ENCODE measurements at places on chromosomes 4 and X.
A peak's percentile ranks its signal among the peaks of the same experiment; 100 is the strongest.

- DNase-seq = no peak
Observed at GRCh38 chrX:148422526-148422925, 77.9 kb upstream of the AFF2 start.

DNA sequence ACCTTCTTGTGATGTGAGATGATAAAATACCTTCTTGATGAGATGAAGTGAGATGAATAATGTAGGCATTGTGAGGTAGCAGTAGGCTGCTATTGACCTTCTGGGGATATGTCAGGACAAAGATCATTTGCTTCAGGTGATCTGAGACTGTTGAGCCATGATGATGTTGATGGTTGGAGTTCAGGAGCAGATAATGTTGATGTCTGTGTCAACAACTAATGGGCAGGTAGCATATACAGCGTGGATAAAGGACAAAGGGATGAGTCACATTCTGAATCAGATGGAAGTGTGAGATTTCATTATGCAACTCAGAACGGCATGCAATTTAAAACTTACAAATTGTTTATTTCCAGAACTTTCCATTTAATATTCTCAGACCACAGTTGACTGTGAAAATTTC lies 57.3 kb downstream of the RAP1GDS1 start:
- DNase-seq = no peak

DNA sequence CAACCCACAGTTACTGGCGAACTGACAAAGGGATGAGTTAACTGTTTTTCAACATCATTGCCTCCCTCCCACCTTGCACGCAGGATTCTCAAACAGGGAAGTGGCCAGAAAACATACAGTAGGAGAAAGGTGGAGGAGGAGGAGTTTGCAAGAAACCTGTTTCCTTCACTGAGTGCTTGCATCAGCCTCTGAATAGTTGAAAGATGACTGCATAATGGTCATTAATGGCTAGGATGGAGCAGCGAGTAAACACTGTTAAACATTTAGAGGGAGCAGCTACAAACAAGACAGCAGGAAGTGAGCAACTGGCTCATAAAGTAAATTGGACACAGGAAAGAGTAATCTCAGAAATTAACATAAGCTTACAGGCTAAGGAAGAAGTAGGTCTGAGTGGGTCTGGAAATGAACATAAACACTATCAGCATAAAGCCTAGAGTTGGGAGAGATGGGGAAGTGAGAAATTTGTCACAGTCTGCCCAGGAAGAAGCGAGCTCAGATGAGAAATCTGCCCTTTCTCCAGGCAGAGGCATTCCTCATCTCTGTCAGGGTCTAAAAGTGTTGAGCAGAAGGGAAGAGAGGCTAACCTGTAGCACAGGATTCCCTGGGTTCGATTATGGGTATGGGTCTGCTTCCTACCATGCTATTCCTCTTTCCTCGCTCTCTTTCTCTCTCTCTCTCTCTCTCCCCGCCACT lies 38.6 kb downstream of the TRPC5OS start:
- no peak for DNase-seq

DNA sequence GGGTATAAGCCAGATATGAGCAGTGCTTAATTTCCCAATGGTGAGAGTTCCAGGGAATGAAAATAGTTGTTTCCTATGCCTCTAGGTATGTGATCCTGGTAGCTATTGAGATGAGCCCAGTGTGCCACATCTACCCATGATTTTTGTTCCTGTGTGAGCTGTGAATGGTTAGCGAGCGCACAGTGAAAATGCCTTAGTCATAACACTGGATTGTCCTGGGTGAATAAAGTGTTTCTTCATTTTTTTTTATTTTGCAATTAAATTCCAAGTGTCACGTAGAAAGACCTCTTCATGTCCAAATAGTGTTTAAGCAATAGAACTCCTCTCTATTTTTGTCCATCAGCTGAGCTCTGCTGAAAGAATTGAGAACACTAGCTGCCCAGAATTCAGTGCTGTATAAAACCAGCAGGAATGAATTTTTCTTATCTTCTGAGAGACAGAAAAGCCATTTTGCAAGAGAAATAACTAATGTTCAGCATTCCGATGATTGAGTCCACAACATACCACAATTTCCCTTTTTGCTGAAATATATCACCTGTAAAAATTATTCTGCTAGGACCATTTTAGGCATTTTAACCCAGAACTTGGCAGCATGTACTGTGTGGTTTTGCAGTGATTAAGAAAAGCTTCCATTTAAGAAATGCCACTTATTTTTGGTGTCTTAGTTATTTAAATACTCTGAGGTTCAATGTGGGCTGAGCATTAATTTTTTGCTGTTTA lies 5.6 kb downstream of the MAOA start:
- DNase-seq = no peak

DNA sequence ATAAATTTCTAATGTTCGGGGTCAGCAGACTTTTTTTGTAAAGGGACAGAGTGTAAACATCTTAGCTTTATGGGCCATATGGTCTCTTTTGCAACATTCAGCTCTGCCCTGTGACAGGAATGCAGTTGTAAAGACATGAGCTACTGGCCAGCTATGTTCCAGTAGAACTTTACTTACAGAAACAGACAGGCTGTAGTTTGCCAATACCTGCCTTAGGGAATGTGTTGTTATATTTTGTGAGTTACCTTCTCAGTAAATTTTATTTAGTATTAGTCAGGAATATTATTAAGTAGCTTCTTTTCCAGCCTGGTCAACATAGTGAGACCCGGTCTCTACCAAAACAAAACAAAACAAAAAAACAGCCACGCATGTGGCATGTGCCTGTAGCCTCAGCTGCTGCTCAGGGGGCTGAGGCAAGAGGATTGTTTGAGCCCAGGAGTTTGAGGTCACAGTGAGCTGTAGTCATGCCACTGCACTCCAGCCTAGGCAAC lies 48.7 kb downstream of the HTT start:
- DNase-seq = no peak

DNA sequence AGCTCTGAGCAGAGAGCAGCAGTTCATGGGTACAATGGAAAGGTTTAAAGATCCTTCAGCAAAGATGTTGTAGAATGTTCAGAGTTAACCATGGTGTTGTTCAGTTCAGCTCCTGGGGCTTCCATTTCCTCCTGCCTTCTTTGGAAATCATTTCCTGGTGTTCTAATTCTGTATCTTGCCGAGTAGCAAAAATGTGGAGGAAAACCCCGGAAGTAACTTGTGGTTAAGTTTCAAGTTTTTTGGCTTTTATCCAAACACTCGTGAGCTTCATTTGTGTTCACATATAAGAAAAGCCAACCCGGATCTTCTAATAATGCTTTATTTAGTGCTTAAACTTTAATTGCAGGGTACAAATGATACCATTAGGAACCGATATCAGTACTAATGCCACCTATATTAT lies 33.6 kb upstream of the ARX start:
- no peak for DNase-seq

DNA sequence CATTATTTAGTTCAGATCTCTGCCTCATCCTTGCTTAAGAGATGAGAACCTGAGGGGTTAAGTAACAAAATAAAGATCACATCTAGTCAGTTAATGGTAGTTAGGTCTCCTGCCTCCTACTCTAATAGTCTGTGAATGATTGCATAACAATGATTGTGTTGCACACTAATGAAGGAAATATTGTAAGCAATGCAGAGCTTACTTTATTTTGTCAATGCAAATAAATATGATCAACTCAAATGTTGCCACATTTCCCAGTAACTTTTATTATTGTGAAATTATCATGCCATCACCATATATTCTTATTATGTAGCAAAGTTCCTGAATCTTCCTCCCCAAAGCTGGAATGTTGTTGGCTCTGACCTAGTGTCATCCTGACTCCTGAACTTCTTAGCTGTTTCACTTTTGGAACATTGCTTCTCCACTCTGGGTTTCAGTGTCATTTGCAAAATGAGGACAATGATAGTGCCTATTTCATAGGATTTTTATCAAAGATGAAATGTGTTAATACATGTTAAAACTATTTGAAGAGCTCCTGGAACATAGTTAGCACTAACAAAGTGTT lies 17.0 kb upstream of the GABRA4 start:
- no peak for DNase-seq

DNA sequence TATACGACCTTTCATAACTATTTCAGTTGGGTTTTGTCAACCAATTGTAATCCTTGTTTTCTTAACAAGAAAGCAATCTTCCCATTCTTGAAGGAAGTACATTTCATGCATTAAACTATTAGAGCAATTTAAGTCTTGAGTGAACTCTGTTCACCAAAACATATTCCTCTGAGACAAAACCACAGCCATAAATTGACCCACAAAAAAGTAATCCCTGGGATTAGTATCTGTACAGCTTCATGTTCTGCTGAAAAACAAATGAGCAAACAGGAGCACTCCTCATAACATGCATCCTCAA lies 207.0 kb upstream of the PDE5A start:
- no peak for DNase-seq

- no peak for DNase-seq
Observed at GRCh38 chr4:107853444-107854355, 29.0 kb downstream of the SGMS2 start.

GRCh38 chr4:138107023-138107422 lies 135.1 kb downstream of the SLC7A11 start:
- DNase-seq = no peak

DNA sequence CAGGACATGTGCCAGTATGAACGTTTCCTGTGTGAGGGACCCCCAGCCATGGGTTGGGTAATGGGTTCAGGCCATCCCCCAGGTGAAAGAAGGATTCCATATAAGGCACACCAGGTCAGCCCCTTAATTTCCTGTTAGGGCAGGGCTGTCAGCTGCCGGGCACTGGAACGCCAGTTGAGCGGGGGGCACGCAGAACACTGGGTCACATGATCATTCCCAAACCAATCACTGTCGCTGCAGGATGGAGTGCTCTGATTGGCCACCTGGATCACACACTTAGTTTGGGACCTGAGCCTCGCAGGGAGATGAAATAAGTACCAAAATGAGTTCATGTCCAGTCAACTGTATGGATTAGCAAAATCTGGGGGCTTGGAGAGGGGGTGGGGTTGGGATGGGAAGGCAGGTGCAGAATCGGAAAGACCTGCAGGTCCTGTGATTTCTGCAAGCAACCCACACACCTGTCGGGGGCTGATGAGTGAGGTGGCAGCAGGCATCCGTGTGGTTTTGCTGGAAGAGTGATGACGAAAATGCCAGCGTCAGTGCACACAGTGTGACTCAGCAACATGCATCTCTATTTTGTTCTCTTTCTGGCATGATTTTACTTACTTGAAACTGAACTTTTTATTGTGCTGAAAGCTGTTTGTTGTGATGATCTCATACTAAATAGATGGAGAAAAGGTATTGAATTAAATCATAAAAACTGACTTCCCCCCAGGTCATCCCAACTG lies 32.2 kb downstream of the RNF212 start:
- no peak for DNase-seq

GRCh38 chr4:1846580-1846979 lies 9.4 kb downstream of the LETM1 start:
- DNase-seq = no peak

- DNase-seq = no peak
Observed at GRCh38 chr4:102352781-102353180, 7.5 kb upstream of the SLC39A8 start.

GRCh38 chrX:149510386-149510785 lies 5.3 kb upstream of the IDS start:
- no peak for DNase-seq

DNA sequence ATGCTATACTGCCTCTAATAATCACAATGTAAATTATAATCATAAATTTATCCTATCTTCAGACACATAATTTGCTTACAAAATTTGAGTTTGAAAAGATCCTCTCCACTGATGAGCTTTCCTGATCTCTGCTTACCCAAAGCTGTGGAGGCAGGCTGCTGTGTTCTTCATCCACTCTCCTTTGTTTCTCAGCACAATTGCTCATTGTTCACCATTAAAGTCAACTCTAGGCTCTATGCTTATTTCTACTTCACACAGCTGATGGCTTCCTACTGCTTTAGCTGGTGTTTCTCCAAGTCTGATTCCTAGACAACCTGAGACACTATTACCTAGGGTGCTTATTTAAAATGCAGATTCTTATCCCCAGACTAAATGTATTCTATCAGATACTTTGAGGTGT lies 319.7 kb downstream of the PCDH18 start:
- no peak for DNase-seq

GRCh38 chr4:29571322-29571721 lies 1148.8 kb upstream of the PCDH7 start:
- DNase-seq = no peak

- peak; percentile 8 for DNase-seq
Observed at GRCh38 chr4:184473499-184474262, 669 bp downstream of the IRF2 start.

GRCh38 chr4:8270912-8271815 lies 1.6 kb downstream of the HTRA3 start:
- DNase-seq = no peak

DNA sequence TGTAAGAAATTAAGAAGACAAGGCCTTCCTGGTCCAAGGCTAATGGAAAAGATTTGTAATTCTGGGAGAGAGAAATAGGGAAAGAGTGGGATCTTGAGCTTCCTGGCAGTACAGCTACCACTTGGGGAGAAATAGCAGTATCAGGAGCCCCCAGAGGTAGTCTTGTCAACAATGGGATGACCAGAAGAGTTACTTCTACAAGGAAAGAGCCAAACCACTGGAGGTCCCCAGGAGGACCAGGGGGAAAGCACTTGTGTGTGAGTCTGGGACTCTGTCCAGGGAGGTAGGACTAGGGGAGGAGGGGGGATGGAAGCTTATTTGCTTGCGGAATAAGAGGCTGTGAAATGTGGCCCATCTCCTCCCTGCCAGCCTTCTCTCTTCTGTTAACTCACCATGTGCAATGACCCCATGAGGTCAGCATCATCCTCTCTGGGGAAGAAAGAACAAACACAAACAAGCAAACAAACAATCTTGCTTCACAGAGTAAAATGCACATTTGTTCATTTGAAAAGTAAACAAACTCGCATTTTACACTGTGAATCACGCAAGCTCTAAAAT lies 160.1 kb downstream of the STK32B start:
- DNase-seq = no peak
